ENCODE measurements at places on chromosomes 2 and 18.

- no peak for DNase-seq
Measured at GRCh38 chr2:160225722-160226121, 25.6 kb upstream of the ITGB6 start.

DNA sequence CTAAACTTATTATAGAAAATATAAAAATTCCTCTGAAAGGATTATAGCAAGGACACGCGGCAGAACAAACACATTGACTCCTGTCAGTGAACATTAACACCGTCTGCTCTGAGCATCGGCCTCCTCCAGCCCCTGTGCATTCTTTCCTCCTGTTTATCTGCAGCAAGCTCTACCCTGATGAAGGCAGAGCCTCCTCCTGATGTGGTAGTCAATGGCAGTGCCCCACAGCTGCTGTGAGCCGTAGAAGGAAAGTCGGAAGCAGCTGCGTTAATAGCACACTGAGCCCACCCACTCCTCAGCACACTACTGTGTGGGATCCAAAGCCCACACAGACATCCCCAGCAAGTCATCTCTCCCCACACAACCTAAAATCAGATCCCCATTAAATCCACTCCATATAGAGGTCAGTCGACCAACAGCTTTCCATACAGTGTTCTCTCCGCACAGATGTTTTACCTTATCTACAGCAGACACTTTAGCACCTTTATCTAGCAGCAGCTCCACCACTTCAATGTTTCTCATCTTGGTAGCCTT, 41.0 kb downstream of the KIDINS220 start:
- DNase-seq = no peak

- no peak for DNase-seq
Measured at GRCh38 chr2:233713262-233713615, 532 bp downstream of the UGT1A5 start.

DNA sequence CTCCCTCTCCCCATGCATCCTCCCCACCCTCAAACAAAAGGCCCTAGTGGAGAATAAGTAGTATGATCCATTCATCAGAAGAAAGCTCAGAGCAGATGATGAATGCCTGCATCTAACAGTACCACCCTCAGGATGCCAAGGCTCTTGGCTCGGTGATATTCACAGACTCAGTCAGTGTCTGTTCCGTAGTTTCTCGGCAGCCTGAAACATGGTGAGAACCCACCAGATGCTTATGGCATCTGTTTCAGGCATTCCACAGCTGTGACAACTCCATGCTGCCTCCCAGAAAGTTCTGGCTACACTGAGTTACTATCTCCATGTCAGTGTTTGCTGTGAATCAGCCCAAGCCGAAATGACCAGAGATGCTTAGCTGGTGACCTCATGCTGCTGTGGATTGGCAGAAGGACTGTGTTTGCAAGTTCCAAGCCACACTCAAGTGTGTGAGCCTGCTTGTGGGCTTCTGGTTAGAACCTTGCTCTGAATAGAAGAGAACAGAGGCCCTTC, 83.9 kb downstream of the WDSUB1 start:
- DNase-seq = peak; percentile 99

DNA sequence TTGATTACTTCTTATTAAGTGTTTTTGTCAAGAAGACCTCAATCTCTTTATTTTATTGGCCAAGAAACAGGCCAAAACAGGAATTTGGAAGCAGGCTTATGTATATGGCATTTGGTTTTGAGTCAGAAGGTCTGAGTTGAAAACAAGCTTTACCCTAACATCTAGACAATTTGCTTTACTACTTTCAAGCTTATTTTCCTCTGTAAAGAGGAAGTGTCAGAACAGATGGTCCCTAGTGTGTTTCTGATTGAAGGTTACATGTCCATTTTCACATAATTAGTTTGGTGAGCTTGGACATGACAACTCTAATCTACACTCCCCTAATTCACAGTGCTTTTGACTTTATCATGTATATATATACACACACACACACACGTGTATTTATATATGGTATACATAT, 19.8 kb upstream of the MAP4K4 start:
- DNase-seq = no peak

- no peak for DNase-seq
Measured at GRCh38 chr2:217527590-217528202, 475.1 kb downstream of the TNS1 start.

- no peak for DNase-seq
Measured at GRCh38 chr2:88196490-88197087, 26.4 kb downstream of the THNSL2 start.

GRCh38 chr2:45987856-45988255, 309.4 kb upstream of the EPAS1 start:
- DNase-seq = no peak

GRCh38 chr2:232170396-232170795, 208.2 kb upstream of the ALPP start:
- no peak for DNase-seq

DNA sequence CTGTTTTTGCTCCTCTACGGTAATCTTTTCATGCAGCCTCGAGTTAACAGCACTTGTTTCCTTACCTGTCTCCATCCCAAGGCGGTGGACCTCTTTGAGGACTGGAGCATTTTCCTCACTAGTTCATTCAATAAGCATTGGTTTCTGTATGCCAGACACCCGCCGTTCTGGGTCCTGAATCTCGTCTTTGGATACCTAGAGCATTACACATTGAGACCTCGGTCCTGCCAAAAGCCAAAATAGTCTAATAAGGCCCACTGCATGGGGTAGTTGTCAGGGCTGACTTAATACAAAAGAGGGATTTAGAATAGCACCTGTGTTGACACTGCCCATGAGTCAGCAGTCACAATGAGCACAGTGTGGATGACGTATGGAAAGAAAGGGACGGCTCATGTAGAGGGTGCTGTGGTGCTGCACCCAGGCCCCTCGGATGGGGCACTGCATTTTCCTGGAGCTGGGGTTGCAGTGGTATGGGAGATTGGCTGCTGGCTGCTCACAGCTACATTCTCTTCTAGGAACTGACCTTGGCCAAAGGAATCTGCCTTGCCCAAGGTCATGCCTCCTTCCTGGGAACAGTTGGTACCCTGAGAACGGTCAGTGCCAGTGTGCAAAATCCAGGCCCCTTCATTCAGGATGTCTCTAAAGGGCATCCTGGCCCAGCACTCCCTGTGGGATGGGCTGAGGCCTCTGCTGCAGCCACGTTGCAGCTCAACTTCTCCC, 126.9 kb upstream of the NCK2 start:
- no peak for DNase-seq

DNA sequence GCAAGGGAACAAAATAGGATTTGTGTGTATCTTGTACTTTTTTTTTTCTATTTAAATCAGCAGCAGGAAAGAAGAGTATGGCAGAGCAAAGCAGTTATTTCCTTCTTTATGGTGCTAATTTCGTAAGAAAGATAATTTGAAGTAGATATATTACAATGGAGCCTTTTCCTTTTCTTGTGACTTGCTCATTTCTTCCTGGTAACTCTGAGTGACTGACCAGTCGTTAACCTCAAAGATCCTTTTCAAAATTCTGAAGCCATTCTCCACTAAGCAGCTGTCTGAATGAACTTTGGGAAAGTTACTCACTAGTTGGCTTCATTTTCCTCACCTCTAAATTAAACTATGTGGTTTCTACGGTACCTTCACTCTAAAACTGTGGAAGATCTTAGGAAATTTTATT, 24.6 kb downstream of the AFTPH start:
- DNase-seq = no peak

DNA sequence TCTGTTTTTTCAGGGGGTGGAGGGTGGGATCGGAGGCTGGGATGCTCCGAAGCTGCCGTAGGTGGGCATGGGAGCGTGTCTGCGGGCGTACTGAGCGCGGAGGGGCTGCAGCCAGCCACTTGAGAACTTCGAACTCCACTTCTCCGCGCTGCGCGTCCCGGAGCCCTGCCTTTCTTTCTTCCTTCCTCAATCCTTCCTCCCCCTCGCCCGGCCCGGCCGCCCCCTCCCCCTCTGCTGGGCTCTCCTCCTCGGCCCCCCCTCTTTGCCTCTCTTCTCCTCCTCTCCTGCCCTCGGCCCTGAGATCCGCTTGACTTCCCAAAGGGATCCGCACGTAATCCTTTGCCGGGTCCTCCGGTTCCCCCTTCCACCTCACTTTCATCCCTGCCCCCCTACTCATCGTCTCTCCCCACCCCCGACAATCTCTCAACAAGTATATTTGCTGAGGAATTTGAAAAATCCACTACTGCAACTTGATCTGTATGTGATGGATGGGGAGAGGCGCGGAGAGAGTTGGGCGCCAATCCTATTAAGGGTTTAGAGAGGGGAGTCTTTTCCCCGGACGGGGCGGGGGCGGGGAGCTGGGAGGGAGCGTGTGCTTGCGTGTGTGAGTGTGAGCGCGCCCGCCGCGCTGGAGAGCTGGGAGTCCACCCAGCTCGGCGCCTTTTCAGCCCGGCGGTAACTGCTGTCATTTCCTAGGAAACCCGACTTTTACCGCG, 1.1 kb downstream of the GLI2 start:
- peak; percentile 86 for DNase-seq

DNA sequence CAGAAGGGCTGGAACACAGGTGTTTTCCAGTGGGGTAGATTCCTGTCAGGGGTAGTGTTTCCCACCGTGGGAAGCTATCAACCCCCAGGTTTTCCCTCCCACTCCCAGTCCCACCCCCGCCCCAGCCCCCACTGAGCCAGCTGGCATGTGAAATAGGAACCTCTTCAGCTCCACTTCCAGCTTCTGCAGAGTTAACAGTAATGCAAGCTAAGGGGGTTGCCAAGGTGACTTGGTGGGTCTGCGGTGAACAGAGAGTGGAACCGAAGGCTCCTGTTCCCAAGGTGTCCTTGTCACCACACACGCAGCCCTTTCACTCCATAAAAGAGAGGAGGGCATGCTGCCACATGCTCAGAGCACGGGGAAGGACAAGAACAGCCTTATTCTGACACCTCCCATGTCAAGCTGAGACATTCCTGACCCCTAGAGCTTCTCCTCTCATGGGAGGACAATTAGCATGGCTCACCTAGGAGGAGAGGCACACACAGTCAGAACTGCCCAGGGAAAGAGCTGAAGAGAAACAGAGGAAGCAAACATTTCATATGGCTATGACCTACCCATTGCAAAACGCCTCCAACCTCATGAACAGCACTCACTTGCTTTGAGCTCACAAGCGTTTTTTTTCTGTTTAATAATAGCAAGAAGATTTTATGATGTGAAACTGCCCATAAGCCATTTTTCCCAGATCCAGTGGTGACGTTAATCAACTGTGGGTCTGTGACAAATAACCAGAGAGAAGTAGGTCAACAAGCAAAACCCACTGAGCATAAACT, 39.8 kb upstream of the TBC1D8 start:
- peak; percentile 9 for DNase-seq

DNA sequence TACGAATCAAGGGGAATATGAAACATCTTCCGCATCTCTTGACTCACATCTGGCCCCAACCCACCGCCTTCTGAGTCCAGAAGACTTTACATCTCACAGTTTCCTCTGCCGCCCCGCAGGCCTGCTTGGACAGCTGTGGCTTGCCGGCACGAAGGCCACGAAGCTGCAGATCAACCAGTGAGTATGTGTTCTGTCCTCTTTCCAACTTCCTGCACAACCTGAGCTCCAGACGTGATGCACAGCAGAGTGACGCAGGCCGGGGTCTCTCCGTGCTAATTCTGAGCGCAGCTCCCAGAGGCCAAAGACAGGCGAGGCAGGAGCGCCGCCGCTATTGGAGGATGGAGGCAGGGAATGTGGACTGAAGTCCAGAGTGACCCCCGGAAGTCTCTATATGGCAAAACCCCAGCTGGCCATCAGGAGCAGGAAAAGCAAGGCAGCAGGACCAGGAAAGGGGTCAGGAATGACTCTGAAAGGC, 93.5 kb downstream of the ZCCHC2 start:
- no peak for DNase-seq

DNA sequence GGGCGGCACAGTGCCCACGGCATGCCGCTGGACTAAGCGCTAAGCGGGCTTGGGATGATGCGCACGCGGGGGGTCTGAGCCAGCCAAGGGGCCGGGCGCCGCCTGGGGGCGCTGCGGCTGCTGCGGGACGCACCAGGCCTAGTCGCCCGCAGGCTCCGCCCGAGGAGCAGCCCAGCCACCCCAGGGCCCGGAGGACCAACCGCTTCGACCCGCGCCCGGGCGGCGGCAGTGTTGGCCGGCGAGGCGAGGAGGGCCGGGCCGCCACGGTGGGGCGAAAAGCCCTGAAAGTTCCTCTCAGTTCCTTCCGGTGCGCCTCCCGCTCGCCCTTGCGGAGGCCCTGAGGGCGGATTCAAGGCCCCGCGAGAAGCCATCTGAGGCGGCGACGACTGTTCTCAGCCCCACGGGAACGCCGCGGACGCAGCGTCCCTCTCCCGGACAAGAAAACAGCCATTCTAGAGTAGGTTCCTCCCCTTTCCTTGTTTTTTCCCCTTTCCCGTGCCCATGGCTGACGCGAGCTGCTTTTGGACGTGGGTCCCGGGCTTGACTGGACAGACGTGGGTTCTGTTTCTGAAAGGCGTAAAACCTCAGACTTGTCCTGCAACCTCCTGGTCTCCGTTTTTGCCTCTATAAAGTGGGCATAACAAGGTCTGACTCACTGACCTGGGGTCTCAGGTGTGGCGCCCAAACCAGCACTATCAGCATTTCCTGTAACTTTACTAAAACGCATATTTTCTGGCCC, at the start of gene ANKAR:
ANKAR (plus strand) TSS at position 297 of the 739 bp plus-strand sequence. CDS start 1,821 bp downstream, outside the sequence.
- peak; percentile 88 for DNase-seq

GRCh38 chr18:13377496-13377895, 158.9 kb downstream of the LDLRAD4 start:
- DNase-seq = peak; percentile 17

GRCh38 chr2:106270471-106270891, 76.4 kb upstream of the UXS1 start:
- no peak for DNase-seq

DNA sequence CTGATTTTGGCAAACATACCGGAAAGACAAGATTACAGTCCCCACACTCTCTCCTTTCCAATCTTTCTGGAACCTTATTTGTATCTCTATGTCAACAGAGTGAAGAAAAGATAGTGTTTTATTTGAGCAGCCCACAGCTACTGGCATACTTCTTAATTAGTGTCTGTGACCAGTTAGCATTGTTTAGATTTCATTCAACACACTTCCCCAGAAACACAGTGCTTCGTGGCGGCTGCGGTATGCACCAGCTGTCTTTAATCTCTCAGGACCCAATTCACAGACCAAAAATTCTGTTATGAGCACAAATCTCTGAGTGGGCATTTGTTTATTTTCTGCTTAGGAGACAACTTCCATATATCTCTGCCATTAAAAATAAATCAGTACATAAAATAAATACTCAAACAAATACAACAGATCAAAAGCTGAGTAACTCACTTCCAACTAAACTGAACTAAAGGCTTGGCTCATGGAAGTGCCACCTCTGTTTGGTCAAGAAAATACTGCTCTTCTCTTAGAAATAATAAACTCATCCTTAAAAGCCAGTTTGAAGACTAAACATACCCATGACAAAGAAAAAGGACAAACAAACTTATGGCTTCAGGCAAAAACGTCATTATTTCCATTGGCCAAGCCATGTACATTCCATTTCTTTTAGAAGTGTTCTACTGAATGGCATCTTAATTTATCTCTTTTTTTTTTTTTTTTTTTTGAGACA, 392.4 kb downstream of the TXNL1 start:
- no peak for DNase-seq

DNA sequence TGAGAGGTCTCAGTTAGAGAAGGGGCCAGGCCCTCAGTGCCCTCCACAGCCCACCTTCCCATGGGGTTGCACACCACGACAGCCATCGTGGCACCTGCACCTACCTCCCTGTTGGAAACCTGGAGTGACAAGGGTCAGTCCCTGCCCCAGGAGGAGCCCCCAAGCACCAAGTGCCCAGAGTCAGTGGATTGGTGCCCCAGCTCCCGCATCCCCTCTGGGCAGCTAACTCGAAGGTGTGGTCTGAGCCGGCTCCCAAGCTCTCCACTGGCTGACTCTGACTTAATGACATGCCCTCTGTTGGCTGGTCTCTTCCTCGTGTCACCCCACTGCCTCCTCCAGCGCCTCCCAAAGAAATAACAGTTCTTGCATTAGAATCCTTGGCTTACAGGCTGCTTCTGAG, 116.4 kb downstream of the NDUFA10 start:
- no peak for DNase-seq

Data from amniotic epithelial cell (primary cell).